ENCODE measurements at places on chromosomes 7 and 10.

- DNase-seq, result no peak
Observed at GRCh38 chr7:133794479-133794878, 332.7 kb upstream of the LRGUK start.

GRCh38 chr10:8137726-8138125 lies 83.2 kb downstream of the GATA3 start:
- peak; percentile 7 for DNase-seq

DNA sequence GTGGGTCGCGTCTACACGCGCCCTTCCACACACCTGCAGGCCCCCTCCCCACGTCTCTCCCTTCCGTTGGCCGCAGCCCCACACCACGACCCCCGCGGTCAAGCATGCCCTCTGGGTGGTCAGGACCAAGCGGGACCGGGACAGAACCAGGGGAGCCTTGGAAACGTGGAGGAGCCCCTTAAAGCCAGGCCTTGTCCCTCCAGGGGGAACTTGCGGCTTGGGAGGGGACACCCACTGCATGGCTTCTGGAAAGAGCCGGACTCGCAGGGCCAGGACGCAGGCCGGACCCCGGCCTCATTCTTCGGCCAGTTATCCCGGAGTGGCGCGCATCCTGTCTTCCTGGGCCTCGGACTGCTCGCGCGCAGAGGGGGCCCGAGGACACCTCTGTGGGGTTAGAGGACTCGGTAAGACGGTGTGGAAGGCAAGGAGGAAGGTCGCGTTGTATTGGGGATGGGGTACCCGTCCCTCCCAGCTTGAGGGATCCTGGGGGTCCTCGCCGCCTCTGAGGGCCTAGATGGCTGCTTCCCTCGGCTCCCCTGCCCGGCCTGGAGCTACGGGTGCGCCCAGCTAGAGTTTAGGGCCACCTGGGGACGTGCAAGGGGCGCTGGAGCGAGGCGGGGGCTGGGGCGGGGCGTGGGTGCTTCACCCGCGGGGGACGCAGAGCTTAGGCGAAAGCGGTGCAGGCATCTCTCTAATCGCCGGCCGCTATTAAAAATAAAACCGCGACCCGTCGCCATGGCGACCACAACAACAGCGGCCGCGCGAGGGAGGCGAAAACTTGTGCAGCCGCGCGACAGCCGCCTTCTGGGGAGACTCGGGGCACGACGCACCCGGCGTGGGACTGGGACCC lies 1.8 kb upstream of the PDGFA start:
- no peak for DNase-seq

DNA sequence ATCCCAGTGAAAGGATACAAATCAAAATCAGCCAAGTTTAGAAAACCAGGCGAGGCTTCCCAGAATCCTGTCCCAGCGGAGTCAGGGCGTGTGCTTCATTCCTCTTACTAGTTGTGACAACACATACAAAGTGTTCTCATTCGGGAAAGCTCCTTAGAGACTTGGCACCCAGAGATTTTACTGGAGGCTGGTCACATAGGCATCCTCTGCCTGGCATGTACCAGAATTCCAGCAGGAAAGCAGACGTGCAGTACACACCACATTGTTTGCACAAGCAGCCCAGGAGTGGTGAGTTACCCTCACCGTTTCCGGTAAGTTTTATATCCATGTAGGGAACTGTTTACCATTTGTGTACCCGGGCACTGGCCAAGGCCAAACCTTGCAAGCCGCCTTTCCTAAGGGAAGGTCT lies 34.9 kb downstream of the MMRN2 start:
- no peak for DNase-seq

GRCh38 chr10:18436902-18437301 lies 214.5 kb downstream of the NSUN6 start:
- no peak for DNase-seq

GRCh38 chr7:27774717-27775328 lies 34.9 kb downstream of the TAX1BP1 start:
- no peak for DNase-seq

- no peak for DNase-seq
Observed at GRCh38 chr7:149872419-149873073, 1.2 kb upstream of the ATP6V0E2 start.

DNA sequence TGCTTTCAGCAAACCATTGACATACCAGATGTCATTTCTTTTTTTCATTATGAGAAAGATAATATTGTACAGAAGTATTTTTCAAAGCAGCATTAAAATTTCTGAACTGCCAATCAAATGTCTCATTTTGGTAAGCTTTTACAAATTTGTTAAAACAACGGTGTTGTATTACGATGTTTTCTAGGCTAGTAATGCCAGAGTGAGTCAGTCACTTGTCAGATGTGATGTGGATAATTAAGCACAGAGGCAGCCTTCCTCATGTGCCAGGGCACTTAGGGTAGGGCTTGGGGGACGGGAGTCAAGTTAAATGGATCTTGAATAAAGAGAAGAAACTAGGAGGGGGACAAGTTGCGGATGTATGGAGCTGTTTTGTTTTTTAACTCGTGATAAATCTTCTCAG lies 10.1 kb downstream of the PSTK start:
- no peak for DNase-seq

DNA sequence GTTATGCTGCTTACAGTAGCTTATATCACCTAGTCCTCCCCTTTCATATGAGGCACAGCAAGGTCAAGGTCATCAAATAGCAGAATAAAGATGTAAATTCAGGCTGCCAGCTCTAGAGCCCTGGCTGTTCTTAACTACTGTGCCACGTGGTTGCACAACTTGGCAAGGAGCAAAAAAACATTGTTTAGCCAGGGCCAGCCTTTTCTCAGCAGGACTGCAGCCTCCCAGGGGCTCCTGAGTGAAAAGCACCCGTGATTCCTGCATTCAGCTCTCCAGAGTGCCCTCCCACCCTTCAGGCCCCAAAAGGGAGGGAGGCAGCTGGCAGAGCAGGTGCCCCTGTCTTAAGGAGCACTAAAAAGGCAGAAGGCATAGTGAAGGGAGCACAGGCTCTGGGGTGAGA lies 31.8 kb upstream of the TM9SF3 start:
- DNase-seq, result no peak

- DNase-seq, result no peak
Observed at GRCh38 chr10:79563426-79563825, 3.2 kb upstream of the SFTPA2 start.

DNA sequence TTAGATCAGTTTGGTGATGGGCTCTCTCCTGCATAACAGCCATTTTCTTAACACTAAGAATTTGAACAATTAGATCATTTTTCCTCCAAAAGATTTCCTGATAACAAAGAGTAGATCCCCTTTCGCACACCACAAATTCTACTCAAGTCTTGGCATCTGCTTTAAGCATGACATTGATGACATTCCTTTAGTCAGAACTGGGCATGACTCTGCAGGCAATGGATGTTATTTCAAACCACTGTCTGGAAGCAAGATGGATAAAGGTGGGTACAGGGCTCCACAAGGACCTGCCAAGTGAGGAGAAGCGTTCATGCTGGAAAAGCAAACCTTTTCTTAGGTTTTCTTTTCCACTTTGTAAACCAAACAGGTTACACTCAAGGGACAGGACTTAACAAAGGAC lies 123.5 kb downstream of the GLCCI1 start:
- DNase-seq, result no peak

DNA sequence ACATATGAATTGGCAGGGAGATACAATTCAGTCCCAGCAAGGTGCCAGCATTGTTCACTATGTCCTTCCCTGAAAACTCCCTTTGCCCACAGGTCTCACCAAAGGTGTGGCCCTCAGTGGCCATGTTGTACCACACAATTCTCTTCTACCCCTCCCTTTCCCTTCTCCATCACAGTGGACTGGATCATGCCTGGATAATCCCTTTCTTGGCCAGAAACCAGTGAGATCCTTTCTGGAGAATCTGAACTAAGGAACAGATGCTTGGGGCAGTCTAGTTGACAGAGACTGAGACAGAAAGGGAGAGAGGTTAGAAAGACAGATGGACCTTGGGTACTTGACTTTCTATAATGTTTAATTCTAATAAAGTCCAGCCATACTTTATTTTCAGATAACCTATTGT lies 9.5 kb downstream of the NMT2 start:
- no peak for DNase-seq

DNA sequence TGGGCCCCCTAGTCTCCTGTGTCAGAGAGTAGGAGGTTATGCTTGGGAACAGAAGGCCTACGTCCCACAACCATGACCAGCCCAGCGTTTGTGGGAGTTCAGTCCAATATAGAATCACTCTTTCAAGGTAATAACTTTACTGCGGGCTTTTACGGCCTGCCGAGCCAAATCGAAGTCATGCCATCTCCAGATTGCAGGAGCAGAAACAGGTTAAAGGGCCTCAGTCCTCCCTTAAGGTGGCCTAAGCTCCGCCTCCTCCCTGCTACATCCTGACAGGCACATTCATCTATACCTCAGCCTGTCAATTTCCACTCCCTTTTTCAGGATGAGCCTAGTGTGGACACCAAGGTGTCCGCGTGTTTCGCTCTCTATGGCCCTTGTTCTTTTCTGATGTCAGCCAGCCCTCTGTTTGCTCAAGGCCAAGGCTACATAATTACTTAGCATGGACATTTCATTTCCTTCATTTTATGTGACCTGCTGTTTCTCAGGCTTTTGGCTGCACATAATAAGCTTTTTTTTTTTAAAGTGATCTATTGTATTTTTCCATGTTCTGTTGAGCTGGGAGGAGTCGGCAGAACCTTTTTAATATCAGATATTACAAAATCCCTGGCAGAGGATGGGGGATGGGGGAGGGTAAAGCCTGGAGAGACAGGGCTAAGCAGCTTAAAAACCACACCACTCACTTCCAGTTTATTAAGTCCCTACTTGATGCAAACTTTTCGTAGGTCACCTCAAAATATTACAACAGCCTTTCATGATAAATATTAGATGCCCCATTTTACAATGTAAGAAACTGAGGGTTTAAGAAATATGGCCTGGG lies 84.6 kb downstream of the CACNB2 start:
- DNase-seq, result no peak

- no peak for DNase-seq
Observed at GRCh38 chr7:140992422-140992821, 22.3 kb downstream of the MRPS33 start.

All from stimulated activated CD4-positive, alpha-beta T cell treated with anti-CD3 and anti-CD28 coated beads, Interleukin-12 subunit alpha, Interleukin-12 subunit beta, amount 100 ng/mL, for 4 hours (primary cell).